Breast epithelium (tissue), 4 donors: ENCODE measurements at places on chromosomes 3 and 15. TPM values are rescaled to one million over a fixed set of nuclear protein-coding genes. Genes with fewer than 3 reads are reported as not detected.

Gene SPATA12
- not detected for total RNA-seq

Gene ARL14
- total RNA-seq: not detected

Gene ENTPD3
- 1.5 TPM for total RNA-seq

Gene PGBD4
- 1.6 TPM for total RNA-seq

Gene COPG1
- 102 TPM for total RNA-seq

Gene NR2E3
- total RNA-seq: 2.9 TPM

DNA sequence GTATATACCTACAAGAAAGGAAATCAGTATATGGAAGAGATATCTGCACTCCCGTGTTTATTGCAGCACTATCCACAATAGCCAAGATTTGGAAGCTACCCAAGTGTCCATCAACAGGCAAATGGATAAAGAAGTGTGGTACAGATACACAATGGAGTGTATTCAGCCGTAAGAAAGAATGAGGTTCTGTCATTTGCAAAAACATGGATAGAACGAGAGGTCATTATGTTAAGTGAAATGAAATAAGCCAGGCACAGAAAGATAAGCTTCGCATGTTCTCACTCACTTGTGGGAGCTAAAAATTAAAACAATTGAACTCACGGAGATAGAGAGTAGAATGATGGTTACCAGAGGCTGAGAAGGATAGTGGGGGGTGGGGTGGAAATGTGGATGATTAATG, 53.1 kb downstream of the FAM81A start:
- no peak for DNase-seq

DNA sequence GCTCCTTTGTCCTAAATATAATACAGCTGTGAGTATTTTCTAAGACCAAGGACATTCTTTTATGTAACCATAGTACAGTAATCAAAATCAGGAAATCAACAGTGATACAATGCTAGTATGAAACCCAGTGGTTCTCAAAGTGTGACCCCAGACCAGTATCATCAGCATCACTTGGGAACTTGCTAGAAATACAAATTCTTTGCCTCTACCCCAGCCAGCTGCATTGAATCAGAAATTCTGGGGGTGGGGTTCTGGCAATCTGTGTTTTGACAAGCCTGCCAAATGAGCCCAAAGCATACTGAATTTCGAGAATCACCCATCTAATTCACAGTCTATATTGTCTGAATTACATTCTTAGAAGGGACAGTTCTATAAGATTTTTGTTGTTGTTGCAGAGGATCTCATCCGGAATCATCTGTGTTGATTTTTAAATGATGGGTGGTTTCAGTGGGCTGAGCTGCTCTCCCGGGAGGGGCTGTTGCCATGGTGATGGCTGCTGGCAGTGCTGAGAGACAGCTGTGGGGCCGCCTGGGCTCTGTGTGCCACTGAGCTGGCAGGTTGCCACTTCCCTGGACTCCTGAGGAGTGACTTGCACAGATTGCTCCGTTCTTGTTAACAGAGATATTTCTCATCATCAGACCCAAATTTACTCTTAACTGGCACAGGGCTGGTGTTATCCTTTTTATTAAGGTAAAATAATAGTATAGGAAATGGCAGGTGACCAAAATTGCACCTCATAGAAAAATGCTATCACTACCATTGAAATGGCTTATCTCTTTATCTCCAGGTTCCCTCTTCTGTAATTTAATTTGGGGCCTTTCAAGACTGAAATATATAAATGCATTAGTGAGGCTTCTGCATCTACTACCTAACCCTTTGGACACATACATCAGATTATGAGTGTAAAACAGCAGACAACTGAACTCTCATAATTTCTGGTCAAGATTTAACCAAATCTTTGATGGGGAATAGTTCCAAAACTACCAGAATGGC, 56.5 kb downstream of the NEK11 start:
- DNase-seq: no peak

DNA sequence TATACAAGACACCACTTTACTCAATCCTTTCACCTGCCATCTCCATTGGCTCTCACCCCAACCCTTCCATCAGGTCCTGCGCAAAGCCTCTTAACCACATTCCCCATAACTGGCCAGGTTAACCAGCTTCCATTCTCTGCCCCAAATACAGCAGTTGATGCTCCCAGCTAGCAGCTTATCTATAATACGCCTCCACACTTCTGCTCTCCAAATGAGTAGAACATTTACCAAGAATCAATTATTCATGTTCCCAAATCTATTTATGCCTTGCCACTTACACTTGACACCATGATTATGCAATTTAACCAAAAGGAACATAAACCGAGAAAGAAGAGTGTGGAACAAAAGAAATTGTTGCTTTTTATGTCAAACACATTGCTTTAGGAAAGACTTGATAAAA, 103.7 kb upstream of the TPM1 start:
- DNase-seq: no peak

DNA sequence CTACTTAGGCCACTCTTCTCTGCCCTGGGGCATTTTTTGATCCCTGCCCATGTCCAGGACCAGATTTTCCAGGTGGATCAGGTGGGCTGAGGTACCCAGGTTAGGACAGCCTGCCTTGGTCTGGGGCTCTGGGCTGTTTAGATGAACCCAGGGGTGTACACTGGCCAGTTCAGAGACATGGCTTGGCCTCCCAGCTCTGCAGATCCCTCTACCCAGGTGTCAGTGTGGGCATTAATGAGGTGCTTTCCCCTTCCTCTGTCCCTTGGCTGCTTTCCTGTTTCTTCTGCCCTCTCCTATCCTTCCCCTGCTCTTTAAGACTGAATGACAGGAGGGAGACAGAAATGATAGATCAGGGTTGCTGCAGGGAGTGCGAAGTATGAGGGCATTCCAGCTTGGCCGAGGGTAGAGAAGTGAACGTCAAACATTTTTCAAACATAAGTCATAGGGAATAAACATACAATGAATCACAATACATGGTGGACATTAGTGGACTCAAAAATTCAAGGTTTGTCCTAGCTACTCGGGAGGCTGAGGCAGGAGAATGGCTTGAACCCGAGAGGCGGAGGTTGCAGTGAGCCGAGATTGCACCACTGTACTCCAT, 30.5 kb downstream of the RTP1 start:
- DNase-seq: no peak

DNA sequence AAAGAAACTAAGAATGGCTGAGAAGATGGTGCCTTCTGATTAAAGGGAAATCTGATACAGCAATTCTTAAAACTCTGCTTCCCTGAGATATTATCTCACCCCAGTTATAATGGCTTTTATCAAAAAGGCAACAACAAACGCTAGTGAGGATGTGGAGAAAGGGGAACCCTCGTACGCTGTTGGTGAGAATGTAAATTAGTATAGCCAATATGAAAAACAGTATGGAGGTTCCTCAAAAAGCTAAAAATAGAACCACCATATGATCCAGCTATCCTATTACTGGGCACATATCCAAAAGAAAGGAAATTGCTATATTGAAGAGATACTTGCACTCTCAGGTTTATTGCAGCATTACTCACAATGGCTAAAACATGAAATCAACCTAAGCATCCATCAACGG, 65.1 kb downstream of the GOLIM4 start:
- no peak for DNase-seq

DNA sequence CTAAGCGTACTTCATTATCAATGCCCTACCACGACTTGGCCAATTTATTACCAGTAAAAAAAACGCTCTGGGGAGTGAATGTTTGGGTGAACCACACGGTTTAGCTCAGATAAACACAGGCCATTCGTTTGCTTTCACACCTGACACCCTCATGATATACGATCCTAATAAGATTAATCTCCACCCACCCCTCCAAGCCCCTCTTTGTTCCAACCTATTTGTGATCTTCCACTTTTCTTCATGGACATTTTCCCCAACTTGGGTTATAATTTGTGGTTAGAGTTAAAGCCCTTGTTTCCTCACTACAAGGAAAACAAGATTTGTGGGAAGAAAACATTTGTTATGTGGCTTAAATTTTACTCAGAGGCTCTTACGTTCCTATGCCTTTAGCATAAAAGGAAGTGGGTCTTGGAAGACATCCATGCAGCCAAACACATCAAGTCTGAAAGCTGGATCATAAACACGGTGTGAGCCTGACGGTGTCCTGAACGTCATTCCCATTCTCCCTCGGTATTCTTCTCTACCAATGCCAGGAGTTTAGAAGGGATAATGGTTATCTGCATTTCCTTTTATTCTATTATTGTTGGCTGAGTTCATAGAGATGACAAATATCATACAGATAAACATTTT, 518.9 kb downstream of the NR2F2 start:
- no peak for DNase-seq

DNA sequence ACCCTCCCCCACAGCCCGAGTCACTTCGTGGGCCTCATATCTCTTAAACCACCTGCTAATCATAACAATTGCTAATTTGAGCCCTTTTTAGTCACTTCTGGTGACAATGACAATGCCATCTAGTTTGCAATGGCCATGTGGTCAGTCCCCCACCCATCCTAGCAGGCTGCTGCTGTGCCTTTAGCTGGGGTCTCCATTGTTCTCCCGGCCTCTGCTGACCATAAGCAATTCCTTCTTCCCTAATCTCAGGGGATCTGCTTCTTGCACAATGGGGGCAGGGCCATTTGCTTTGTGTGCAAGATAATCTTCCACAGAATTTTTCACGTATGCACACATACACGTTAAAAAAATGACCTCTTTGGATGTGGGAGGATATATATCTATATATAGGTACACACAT, 406.1 kb upstream of the ONECUT1 start:
- no peak for DNase-seq

GRCh38 chr3:146093896-146094295, 67.1 kb downstream of the PLOD2 start:
- DNase-seq: no peak

DNA sequence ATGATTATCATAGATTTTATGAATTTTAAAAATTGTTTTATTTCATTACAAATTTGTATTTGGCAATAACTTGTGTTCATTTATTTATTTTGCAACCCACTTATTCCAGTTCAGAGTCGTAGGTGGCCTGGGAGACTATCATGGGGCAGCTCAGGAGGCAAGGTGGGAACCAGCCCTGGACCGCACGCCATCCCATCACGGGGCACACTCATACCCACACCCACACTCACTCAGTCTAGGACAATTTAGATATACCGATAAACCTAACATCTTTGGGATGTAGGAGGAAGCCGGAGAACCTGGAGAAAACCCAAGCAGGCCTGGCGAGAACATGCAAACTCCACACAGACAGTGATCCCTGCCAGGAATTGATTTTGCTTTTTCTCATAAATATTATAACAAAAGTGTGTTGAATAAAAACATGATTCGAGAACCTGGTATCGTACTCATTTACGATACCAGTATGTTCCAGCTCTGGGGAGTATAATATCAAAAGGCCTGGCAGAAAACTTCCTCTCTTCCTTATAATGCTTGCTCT, 205.3 kb downstream of the NFKBIZ start:
- no peak for DNase-seq

DNA sequence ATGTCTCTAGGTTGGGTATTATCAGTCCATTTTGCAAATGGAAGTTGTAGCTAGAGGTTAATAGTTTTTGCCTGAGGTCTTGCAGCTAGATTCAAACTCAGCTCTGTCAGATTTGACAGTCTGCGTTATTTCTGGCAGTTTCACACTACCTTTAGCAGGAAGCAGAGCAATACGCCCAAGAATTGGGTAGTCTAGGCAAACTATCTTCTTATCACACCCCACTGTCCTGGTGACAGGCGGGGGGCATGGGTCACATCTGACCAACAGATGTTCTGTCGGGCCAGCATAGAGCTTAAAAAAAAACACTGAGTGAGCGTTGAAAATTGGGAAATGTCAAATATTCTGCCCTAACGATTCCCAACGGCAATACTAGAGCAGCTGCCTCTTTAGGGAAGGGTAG, 5.7 kb downstream of the GPR160 start:
- DNase-seq: no peak

GRCh38 chr3:113556316-113556945, 24.1 kb downstream of the SIDT1 start:
- no peak for DNase-seq

GRCh38 chr3:197050511-197050910, 20.9 kb upstream of the MELTF start:
- DNase-seq: no peak

DNA sequence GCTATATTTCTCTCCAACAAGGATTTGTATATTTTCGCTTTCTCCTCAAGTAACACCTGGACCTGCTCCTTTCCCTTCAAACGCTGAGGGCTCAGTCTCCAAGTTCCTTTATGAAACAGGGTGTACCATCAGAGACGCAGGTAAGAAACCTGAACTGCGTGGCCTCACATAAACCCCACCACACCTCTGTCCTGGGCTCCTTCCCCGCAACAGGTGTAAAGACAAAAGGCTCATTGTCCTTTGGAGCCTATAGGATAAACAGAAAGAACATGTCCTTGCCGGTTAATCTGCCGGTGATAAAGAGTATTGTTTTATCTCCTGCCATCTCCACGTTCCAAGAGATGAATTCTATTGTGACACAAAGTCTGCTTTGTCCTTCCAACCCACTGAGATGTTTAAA, 111.8 kb upstream of the ADAMTS9 start:
- no peak for DNase-seq
